Gastrocnemius medialis (tissue), 4 donors: ENCODE measurements at places on chromosomes 4 and X. TPM values are rescaled to one million over a fixed set of nuclear protein-coding genes. Genes with fewer than 3 reads are reported as not detected.

DNA sequence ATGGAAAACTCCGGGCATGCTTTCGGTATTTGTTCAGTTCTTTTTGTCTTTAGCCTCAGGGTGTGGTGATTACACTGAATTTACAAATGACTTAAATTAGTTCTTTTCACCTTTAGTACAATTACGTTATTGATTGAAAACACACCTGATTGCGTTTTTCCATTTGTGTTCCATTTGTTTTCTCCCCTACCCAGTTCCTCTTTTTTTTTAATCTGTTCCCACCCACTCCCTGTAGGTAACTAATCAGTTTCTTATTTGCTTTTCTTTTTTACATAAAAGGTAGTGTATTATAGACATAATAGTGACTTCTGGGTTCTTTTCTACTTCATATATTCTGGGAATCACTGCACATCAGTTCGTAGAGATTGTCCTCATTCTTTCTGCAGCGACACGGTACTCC lies 53.4 kb downstream of the TNIP2 start:
- DNase-seq: no peak
- H3K27ac ChIP-seq: no peak overlapping the region
- H3K27me3 ChIP-seq: no peaks in the 10 kb centered on the region
- no peaks in the 10 kb centered on the region for H3K4me1 ChIP-seq
- H3K4me3 ChIP-seq: no peak overlapping the region

- no peak overlapping the region for H3K27ac ChIP-seq
- DNase-seq: no peak
- H3K4me1 ChIP-seq: no peaks in the 10 kb centered on the region
- H3K36me3 ChIP-seq: no peaks in the 10 kb centered on the region
Measured at GRCh38 chr4:141388481-141388880, 167.8 kb downstream of the ZNF330 start.

DNA sequence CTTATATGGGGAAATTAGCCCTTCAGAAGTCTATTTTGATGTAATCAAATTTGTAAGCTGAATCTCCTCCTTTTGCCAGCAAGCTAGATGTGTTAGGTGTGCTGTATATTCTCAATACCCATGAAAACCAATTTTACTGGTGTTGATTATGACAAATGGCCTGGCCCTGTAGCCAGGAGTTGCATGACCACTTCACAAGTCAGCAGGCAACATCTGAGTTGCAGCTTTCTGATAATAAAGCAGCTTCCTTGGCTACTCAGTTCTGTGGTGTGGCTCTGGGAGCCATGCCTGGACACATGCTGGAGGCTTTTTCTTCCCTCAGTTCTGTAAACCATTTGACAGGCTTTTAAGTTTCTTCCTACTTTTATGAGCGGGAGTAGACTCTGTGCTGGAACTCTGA lies 154.1 kb upstream of the CXCL13 start:
- H3K36me3 ChIP-seq: no peaks in the 10 kb centered on the region
- H3K4me1 ChIP-seq: no peaks in the 10 kb centered on the region
- H3K27ac ChIP-seq: no peak overlapping the region
- H3K27me3 ChIP-seq: no peaks in the 10 kb centered on the region

- no peak overlapping the region for H3K4me3 ChIP-seq
- DNase-seq: no peak
- H3K27me3 ChIP-seq: no peaks in the 10 kb centered on the region
Measured at GRCh38 chrX:44904542-44905115, 31.6 kb downstream of the KDM6A start.

DNA sequence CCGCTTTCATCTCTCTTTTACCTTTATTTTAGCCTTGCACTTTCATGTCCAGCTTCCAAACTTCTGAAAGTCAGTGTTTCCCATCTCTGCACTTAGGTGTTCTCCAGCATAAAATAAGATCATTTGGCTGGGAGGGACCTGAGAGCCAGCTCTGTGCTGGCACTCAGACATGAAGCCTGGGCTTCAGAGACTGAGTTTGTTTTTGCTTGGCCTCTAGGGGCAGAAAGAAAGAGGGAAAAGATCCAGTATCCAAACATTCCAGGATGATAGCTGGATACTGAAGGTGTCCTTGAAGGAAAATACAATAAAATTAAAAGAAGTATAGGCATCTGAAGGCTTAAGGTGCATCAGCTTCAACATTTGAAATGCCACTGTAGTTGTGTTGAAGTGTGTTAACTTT lies 202.4 kb upstream of the ZIC3 start:
- H3K36me3 ChIP-seq: no peaks in the 10 kb centered on the region
- H3K4me1 ChIP-seq: no peaks in the 10 kb centered on the region
- no peaks in the 10 kb centered on the region for H3K27me3 ChIP-seq
- no peak for DNase-seq
- H3K4me3 ChIP-seq: no peak overlapping the region

DNA sequence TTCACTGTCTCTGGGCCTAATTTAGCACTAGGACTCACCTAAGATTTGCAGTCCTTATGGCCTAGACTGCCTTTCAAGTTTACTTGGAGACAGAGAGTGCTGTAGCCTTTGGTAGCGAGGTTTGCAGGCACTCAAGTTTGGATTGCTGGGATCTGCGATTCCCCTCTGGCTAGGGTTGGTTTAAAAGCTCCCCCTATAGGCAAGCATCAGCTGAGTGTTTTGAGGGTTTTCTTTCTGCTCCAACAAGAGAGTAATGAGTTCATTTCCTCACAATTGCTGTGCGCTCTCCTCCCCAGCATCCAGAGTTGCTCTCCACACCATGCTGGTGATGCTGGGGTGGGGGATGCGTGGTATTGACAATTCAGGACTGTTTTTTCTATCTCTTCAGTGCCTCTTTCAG lies 206.9 kb downstream of the GLUD2 start:
- H3K4me1 ChIP-seq: no peaks in the 10 kb centered on the region
- no peak overlapping the region for H3K27ac ChIP-seq
- no peaks in the 10 kb centered on the region for H3K27me3 ChIP-seq
- no peak overlapping the region for H3K4me3 ChIP-seq
- H3K36me3 ChIP-seq: no peaks in the 10 kb centered on the region

GRCh38 chr4:45841791-45842190 lies 282.1 kb downstream of the GABRG1 start:
- no peak overlapping the region for H3K27ac ChIP-seq
- no peaks in the 10 kb centered on the region for H3K36me3 ChIP-seq
- H3K4me1 ChIP-seq: no peaks in the 10 kb centered on the region
- DNase-seq: no peak

Gene CLNK
- total RNA-seq: not detected

- peaks cover 58% of the 10 kb centered on the region for H3K4me1 ChIP-seq
- H3K36me3 ChIP-seq: no peaks in the 10 kb centered on the region
- H3K4me3 ChIP-seq: no peak overlapping the region
- H3K27ac ChIP-seq: peak overlapping the region; percentile 49
Measured at GRCh38 chrX:154731184-154731583, 19.7 kb downstream of the GAB3 start.

DNA sequence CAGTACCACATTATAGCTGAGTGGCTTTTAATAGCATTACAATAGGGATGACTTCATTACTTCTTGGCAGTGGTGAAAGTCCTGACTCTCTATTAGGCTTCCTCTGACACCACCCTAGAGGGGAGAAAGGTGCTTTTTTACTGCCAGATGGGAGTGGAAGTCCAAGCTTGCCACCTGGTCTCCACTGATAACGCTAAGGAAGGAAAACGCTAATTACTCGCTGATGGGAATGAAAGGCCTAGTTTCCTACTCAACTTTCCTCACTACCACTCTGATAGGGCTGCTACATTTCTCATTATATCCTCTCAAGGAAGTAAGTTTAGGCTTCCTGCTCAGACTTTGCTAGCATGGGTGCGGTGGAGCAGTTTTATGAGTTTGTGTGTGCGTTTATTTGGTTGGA lies 62.3 kb upstream of the PAGE3 start:
- no peak overlapping the region for H3K27ac ChIP-seq
- H3K4me3 ChIP-seq: no peak overlapping the region
- DNase-seq: no peak
- no peaks in the 10 kb centered on the region for H3K4me1 ChIP-seq
- no peaks in the 10 kb centered on the region for H3K36me3 ChIP-seq
- peaks cover 3% of the 10 kb centered on the region for H3K27me3 ChIP-seq

DNA sequence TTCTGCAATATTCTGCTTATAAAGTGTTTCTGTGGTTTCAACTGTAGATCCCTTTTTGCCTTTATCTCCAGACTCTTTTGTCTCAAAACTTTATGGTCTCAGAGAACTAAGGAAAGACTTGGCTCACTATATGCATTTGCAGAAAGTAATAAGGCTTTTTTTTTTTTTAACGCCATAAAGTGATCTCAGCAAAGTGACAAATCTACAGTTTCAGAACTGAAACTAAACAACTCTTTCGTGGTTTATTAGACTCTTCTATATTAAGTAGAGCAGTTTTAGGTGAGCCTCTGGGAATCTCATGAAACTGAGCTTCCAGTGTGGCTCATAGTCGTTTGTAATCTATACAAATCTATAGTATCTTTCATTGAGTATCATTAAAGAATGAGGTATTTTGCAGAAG lies 15.3 kb downstream of the ATP7A start:
- no peak overlapping the region for H3K27ac ChIP-seq
- no peak overlapping the region for H3K4me3 ChIP-seq
- no peaks in the 10 kb centered on the region for H3K4me1 ChIP-seq
- no peaks in the 10 kb centered on the region for H3K36me3 ChIP-seq
- H3K27me3 ChIP-seq: no peaks in the 10 kb centered on the region
- no peak for DNase-seq

GRCh38 chr4:3825530-3825929 lies 59.3 kb downstream of the ADRA2C start:
- peaks cover 17% of the 10 kb centered on the region for H3K27me3 ChIP-seq
- no peak overlapping the region for H3K4me3 ChIP-seq
- H3K4me1 ChIP-seq: no peaks in the 10 kb centered on the region
- H3K27ac ChIP-seq: no peak overlapping the region
- no peaks in the 10 kb centered on the region for H3K36me3 ChIP-seq

Gene GPR119
- not detected for total RNA-seq

Gene JCHAIN
- total RNA-seq: 0.60 TPM

GRCh38 chr4:107592519-107592918 lies 127.5 kb downstream of the PAPSS1 start:
- no peaks in the 10 kb centered on the region for H3K4me1 ChIP-seq
- no peak overlapping the region for H3K4me3 ChIP-seq
- no peak for DNase-seq
- no peaks in the 10 kb centered on the region for H3K27me3 ChIP-seq
- no peaks in the 10 kb centered on the region for H3K36me3 ChIP-seq

Gene PNMA6A
- total RNA-seq: 0.36 TPM

GRCh38 chr4:41072021-41072777 lies 142.1 kb downstream of the APBB2 start:
- no peak for DNase-seq
- no peaks in the 10 kb centered on the region for H3K36me3 ChIP-seq
- peak overlapping the region; percentile 16 for H3K27ac ChIP-seq
- no peak overlapping the region for H3K4me3 ChIP-seq

DNA sequence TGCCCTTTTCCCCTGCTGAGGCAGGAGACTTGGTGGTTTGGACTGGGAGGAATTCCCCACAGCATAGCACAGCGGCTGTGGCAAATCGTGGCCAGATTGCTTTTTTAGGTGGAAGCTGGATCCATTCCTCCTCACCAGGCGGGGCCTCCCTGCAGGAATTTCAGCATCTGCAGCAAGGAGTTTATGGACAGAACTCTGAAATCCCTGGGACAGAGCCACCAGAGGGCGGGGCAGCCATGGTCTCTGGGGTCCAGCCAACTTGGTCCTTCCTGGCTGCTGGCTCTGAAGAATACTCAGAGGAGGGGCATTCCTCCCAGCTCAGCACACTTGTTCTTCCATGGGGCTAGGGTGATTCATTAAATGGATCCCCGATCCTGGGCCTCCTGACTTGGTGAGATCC lies 794.3 kb downstream of the SH3BGRL start:
- H3K4me1 ChIP-seq: no peaks in the 10 kb centered on the region
- H3K27ac ChIP-seq: no peak overlapping the region
- H3K27me3 ChIP-seq: peaks cover 3% of the 10 kb centered on the region
- no peak for DNase-seq

GRCh38 chrX:150293311-150294013 lies 69.7 kb upstream of the MAMLD1 start:
- H3K36me3 ChIP-seq: no peaks in the 10 kb centered on the region
- DNase-seq: no peak
- no peaks in the 10 kb centered on the region for H3K4me1 ChIP-seq
- no peak overlapping the region for H3K27ac ChIP-seq
- H3K27me3 ChIP-seq: no peaks in the 10 kb centered on the region

Gene VEGFD
- total RNA-seq: 7.7 TPM

DNA sequence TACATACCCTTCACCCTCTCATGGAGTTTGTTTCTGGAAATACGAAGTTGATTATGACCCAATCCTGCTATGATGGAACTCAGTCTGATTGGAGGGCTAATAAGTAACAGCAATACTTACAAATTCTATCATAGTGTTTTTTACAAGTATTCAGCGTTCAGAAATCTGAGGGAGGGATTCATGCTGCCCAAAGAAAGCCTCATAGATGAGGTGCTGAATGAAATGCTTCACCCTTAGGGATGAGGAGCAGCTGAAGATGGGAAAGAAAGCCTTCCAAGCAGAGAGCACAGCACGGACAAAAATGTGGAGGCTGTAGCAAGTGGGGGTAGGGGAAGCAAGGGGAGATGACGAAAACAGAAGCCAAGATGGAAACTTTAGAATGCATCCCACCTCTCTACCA lies 27.9 kb upstream of the TBC1D1 start:
- no peak overlapping the region for H3K27ac ChIP-seq
- H3K4me3 ChIP-seq: no peak overlapping the region
- no peak for DNase-seq
- H3K4me1 ChIP-seq: peaks cover 9% of the 10 kb centered on the region
- no peaks in the 10 kb centered on the region for H3K36me3 ChIP-seq

GRCh38 chrX:38341442-38341841 lies 11.0 kb upstream of the OTC start:
- DNase-seq: no peak
- no peak overlapping the region for H3K27ac ChIP-seq
- no peak overlapping the region for H3K4me3 ChIP-seq
- no peaks in the 10 kb centered on the region for H3K27me3 ChIP-seq
- no peaks in the 10 kb centered on the region for H3K4me1 ChIP-seq

- H3K4me3 ChIP-seq: no peak overlapping the region
- H3K27me3 ChIP-seq: no peaks in the 10 kb centered on the region
- no peak for DNase-seq
- H3K36me3 ChIP-seq: no peaks in the 10 kb centered on the region
- no peak overlapping the region for H3K27ac ChIP-seq
Measured at GRCh38 chr4:146335763-146336409, 121.5 kb downstream of the REELD1 start.

- no peak for DNase-seq
- H3K27me3 ChIP-seq: no peaks in the 10 kb centered on the region
- H3K4me1 ChIP-seq: peaks cover 3% of the 10 kb centered on the region
- no peak overlapping the region for H3K4me3 ChIP-seq
Measured at GRCh38 chr4:2388429-2389182, 29.8 kb downstream of the ZFYVE28 start.

DNA sequence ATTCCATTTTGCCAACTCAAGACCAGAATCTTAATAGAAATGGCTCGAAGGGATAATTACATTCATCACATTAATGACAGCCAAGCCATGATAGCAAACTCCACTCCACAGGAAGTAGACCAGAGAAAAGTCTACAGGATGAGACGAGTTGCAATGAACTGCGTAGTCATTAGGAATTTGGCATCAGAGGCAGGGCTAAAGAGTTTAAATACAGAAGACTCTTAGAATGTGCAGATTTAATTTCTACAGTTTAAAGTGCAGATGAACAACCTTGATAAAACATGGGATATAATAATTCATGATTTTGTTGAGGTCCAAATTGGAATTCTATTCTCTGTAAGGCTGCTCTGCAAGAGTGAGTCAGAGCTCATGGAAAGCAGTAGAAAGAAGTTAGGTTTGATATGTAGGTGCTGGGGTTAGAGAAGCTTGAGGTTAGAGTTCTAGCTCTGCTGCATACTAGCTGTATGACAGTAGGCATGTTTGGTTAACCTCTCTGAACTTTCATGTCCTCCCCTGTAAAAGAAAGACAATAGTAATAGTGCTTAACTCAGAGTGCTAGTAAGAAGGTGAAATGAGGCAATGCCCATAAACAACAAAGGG lies 32.2 kb downstream of the LNX1 start:
- no peak for DNase-seq
- H3K4me1 ChIP-seq: peaks cover 4% of the 10 kb centered on the region
- no peaks in the 10 kb centered on the region for H3K27me3 ChIP-seq
- H3K36me3 ChIP-seq: no peaks in the 10 kb centered on the region
- H3K4me3 ChIP-seq: no peak overlapping the region
